ENCODE measurements at places on chromosomes 2 and 18.

GRCh38 chr18:3901811-3902210 lies 451.8 kb downstream of the TGIF1 start:
- DNase-seq: no peak

DNA sequence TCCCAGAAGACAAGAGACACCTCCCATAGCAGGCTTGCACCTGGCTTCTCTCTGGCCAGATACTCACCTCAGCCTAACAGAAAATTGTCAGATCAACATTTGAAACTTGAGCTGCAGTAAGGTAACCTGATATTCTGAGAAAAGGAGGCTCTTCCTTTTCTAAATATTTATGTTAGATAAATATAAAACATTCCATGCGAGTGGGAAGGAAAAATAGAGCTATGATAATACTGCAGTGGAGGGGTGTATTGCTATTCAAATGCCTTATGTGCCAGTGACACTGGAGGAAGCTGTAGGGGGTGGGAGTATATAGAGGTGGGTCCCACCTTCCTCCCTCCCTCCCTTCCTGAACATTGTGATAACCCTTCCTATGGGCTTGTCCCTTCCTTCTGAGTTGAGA lies 515.5 kb upstream of the CHAC2 start:
- no peak for DNase-seq

DNA sequence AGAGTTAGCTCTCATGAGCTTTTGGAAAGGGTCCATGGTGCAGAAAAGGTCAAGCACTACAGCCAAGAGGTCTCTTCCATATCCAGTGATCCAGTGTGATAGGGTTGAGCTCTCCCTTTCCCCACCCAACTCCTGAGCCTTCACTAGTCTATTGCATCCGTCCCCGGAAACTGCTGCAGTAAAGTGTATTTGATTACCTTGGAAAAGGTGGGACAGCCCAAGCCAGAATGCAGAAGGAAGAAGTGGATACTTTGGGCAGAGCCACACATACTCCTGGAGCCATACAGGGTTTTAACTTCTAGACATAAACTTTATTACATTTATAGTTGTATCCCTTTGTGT lies 3.6 kb downstream of the PNKD start:
- no peak for DNase-seq

- DNase-seq: no peak
Observed at GRCh38 chr2:157431176-157431575, 12.7 kb downstream of the CYTIP start.

DNA sequence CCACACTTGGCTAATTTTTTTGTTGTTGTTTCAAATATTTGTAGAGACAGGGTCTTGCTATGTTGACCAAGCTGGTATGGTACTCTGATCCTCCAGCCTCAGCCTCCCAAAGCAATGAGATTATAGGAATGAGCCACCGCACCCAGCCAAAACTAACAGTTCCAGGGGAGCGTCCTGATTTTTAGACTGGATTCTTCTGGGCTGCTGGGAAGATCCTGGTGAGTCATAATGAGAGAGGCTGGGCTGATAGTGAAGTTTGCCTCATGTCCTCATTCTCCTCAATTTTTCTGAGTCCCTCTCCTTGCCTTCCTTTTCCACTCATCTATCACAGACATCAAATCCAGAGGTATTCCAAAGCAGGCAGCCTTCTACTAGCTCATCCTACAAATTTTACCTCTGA lies 81.3 kb downstream of the VSNL1 start:
- DNase-seq: no peak

- peak; percentile 26 for DNase-seq
Observed at GRCh38 chr2:105812180-105813044, 67.7 kb downstream of the NCK2 start.

GRCh38 chr2:16425462-16426336 lies 239.9 kb downstream of the CYRIA start:
- DNase-seq: no peak

- no peak for DNase-seq
Observed at GRCh38 chr2:114108824-114109416, 219.0 kb downstream of the ACTR3 start.

GRCh38 chr2:239946562-239946863 lies 78.6 kb downstream of the NDUFA10 start:
- no peak for DNase-seq

DNA sequence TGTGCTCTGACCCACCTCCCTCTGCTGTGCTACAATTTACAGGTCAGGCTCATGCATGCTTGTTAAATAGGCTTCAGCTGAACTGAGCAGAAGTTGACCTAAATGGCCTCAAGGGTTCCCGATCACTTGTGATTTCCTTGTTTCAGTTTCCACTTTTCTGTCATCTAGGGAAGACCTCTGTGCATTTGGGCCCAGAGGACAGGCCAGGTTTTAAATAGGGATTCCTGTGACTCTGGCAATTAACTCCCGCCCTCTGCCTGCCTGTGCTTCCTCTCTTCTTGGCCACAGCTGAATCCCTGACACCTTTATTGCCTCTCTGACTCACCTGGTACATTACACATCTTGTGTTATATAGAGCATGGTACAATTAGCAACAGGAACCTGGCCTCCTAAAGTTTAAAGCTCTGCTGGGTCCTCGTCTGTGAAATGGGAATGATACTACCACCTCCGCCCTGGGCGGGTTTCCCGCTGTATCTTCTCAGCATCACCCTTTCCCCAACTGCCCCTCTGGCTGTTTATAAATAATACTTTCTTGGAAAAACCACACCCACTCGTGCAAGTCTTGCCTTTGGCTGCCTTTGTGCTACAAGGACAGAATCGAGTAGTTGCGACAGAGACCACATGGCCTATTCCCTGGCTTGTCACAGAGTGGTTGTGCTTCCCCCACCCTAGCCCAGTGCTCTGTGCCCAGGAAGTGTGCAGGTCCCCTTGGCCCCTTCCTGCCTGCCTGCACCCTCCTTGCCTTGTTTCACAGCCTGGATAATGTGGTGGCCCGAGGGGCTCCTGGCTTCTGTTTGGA lies 7.9 kb downstream of the CABLES1 start:
- DNase-seq: peak; percentile 61

- no peak for DNase-seq
Observed at GRCh38 chr2:219438453-219438852, 3.8 kb downstream of the SPEG start.

DNA sequence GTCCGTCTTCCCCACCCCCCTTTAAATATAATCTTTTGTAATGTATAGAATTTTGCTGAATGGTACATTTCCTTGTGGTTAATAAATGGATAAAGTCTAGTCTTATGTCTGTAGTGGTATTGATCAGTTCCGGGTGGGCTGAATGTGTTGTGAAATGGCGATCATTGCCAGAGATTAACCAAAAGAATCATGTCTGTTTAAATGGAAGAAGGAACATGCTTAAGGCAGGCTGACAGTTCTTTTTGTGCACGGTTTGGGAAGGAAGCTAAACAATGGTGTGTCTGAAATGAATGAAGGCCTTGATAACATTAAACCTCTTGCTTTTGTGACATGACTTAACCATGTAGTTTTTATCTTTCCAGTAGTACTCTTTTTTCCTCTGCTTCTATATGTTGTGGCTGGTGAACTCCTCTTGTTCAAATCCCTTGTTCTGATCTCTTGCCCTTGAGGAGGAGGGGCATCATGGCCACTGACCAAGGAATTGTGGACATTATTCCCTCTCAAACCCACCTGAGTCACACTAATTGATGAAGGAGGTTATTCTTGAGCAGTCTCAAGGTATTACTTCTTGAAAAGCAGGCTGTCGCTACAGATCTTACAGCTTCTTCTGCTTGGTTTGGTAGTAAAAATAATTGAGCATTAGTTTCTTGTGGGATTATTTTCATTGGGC lies 1.7 kb downstream of the ACVR2A start:
- no peak for DNase-seq

DNA sequence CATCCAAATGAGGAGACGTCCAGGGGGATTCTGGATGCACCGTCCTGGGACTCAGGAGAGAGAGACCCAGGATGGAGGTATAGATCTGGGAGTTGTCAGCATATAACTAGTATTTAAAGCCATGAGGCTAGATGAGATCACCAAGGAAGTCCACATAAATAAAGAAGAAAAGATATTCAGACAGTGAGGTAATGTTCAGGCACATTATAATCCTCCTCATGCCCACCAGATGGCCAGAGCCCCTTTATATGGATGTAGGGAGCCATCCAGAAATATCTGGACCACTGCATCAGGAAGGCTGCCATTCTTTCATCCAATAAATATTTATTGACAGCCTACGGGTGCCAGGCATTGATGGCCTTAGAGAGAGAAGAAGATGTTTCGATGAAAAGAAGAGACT lies 21.2 kb upstream of the NCKAP5 start:
- no peak for DNase-seq

GRCh38 chr2:188984680-188985079 lies 10.5 kb downstream of the COL3A1 start:
- peak; percentile 96 for DNase-seq

GRCh38 chr2:88671786-88672427 lies 19.6 kb upstream of the RPIA start:
- peak; percentile 51 for DNase-seq

Data from myocyte (in vitro differentiated cells).